ENCODE measurements at places on chromosomes 1 and 21.
A peak's percentile ranks its signal among the peaks of the same experiment; 100 is the strongest.

DNA sequence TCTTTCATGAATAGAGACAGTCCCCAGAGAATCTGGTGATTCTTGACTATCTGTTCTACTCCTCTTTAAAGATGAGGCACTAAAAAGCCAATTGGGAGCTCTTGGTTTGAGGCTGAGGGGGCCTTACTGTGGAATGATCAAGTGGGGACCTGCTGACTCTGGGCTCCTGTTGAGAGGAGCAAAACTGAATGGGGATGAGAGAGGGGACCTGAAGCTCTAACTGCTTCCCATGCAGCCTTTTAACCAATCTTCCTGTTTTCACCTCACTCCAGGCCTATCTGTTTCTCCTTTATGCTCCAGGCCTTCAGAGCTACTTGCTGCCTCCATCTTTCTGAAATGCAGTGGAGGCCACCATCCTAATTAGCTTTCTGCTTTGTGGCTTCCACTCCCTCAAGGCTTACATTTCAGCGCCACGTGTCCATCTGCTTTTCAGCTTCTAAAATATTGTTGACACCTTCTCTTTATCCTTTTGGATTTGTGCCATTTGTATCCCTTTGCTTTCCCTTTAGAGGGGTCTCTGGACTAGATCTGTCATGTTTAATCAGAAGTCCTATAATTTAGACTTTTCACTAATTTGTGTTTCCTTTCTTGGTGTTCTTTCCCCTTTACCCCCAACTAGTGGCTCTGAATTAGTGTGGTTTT is 145.7 kb downstream of the DHRS3 start:
- no peak for DNase-seq

DNA sequence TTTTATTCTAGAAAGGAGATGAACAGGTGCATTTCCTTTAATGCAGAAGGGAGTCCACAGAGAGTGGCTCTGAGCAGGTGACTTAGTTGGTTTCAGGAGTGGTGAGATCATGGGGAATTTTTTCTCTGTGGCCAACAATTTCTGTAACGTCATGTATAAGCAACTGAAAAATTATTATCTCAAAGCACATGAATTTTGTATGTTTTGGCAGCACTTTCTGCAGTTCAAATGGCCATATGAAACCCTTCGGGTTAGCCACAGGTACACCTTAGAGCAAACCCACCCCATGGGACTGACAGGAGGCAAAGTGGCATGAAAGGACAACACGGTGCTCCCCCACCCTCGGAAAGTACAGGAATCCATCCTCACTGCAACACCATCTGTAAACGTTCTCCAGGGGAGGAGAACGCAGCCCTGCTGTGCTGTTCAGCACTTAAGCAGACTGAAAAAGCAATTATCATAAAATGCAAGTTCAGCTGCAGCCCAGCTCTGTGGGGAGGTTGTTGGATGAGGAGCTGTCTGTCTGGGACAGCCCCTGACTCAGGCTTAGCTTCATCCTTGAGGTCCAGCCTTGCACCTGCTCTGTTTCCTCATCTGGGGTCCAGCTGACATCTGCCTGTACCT is 55.8 kb upstream of the CLDN14 start:
- DNase-seq = no peak

- peak; percentile 12 for DNase-seq
These were observed 22.8 kb downstream of the SLAMF7 start for GRCh38 chr1:160761886-160762285.

GRCh38 chr1:185984113-185984836 is 250.1 kb downstream of the HMCN1 start:
- no peak for DNase-seq

DNA sequence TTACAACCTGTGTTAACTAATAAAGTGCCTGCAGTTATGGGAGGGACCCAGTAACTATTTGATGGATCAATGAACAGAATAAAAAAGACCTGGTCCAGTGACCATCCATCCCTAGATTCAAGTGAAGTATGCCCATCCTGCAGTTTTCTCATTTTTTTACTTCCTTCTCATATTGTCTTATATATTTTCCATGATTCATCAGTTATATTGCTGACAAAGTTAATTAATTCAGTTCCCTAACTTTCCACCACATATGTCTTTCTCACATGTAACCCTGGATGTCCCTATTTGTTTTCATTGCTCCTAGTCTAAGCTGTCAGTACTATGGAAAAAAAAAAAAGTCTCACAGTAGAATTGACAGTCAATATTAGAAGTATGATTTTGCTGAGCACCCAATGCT is 64.3 kb downstream of the ITGB3BP start:
- no peak for DNase-seq

GRCh38 chr21:26513212-26513611 is 59.9 kb downstream of the CYYR1 start:
- no peak for DNase-seq

DNA sequence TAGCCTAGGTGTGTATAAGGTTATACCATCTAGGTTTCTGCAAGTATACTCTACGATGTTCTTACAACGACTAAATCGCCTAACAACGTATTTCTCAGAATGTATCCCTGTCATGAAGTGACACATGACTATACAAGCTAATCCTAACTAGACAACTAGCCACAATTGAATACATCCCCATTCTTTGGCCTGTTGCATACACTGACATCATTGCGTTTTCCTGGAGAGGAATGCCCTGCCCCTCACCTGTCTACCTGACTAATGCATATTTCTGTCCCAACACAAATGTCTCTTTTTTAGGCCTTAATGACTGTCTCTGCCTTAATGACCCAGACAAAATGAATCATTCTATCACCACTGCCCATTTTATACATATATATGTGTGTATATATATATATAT is 8.5 kb upstream of the NFIA start:
- DNase-seq = no peak
